Activated CD8-positive, alpha-beta T cell treated with anti-CD3 and anti-CD28 coated beads, Interleukin-2, amount 10 ng/mL, durations not matched to agents 7 days and 5 days (primary cell): ENCODE measurements at places on chromosomes 1 and 21. TPM values are rescaled to one million over a fixed set of nuclear protein-coding genes. Genes with fewer than 3 reads are reported as not detected.

Gene EPHB2
- not detected for total RNA-seq

Gene TIAM1
- 46.9 TPM for total RNA-seq

Gene S100A2
- 0.63 TPM for total RNA-seq

Gene OR10Z1
- total RNA-seq, result not detected

Gene HTR1D
- not detected for total RNA-seq

Gene OR14K1
- not detected for total RNA-seq

Gene RNU1-2
- total RNA-seq, result 1,730 TPM

DNA sequence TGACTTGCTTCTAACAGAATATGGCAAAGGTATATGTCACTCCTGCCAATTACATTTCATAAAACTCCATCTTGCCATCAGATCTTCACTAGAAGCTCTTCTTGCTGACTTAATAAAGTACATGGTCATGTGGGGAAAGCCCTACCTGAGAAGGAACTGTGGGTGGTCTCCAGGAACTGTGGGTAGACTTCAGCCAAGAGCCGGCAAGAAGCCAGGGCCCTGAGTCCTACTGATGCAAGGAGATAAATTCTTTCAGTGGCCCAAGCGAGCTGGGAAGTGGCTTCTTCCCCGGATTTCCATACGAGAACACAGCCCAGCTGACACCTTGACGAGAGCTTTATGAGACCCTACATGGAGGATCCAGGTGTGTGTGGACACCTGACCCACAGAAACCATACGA is 228.7 kb downstream of the SMYD3 start:
- no peaks in the 10 kb centered on the region for H3K4me1 ChIP-seq
- no peak overlapping the region for H3K4me3 ChIP-seq
- no peaks in the 10 kb centered on the region for H3K36me3 ChIP-seq
- no peak for DNase-seq

DNA sequence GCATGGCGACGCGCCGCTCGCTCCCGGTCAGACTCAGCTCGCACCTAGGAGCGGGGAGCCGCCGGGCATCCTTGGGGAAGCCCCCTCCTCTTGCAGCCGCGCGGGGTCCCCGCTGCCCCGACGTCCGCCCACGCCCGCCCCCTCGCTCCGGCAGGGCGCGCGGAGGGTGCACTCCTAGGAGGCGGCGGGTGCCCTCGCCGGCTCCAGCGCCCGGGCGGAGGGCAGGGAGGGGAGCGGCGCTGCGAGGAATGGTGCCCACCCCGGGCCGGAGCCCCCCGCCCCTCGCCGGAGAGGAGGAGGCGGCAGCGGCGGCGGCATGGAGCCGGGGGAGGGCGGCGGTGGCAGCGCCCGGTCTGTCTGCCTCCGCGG is 488 bp downstream of the FAM78B start:
- peaks cover 15% of the 10 kb centered on the region for H3K4me1 ChIP-seq
- no peaks in the 10 kb centered on the region for H3K36me3 ChIP-seq
- no peak for DNase-seq
- no peak overlapping the region for H3K27ac ChIP-seq
- H3K27me3 ChIP-seq, result peaks cover 58% of the 10 kb centered on the region
- no peak overlapping the region for H3K4me3 ChIP-seq

DNA sequence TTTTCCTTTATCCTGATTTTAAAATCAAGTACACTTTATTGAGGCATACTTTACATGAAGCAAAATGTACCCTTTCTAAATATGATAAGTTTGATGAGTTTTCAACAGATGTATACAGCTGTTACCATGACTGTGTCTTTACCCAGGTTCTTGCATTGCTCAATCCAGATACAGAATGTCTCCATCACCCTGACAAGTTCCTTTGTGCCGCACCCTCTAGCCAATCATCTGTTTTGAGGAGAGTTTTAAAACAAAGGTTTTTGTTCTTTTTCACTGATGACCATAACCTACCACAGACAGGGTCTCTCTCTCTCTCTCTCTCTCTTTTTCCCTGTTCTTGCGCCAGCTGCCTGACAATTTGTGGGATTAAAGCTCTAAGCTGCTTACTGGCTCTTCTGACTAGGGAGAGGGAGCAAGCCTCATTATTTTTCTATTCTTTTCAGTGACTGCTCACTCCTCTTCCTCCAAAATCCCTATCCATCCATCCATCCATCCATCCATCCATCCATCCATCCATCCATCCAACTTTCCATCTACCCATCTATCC is 1.2 kb upstream of the KCNE1 start:
- H3K27ac ChIP-seq, result no peak overlapping the region
- H3K4me1 ChIP-seq, result peaks cover 14% of the 10 kb centered on the region
- no peaks in the 10 kb centered on the region for H3K36me3 ChIP-seq
- H3K27me3 ChIP-seq, result no peaks in the 10 kb centered on the region
- no peak overlapping the region for H3K4me3 ChIP-seq

GRCh38 chr21:33108228-33108627 is 38.3 kb downstream of the OLIG1 start:
- no peak for DNase-seq
- H3K36me3 ChIP-seq, result no peaks in the 10 kb centered on the region
- H3K4me1 ChIP-seq, result no peaks in the 10 kb centered on the region
- H3K27ac ChIP-seq, result no peak overlapping the region
- H3K27me3 ChIP-seq, result peaks cover 42% of the 10 kb centered on the region
- no peak overlapping the region for H3K4me3 ChIP-seq

DNA sequence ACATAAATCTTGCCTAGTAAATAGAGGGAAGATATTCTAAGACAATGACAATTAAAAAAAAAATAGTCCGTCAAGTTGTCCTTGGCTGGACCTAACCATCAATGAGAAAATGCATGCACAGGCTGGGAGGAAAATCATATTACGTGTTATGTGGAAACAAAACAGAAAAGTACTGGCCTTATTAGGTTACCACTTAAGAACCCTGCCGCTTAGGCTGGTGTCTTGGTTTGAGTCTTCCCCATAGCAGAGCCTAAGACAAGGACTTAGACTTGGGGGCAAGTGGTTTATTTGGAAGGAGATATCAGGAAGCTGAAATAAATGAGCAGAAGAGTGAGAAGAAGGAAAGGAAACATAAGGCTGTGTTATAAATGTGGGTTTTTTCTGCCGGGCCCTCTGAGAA is 186.4 kb downstream of the MRPL39 start:
- DNase-seq, result no peak
- H3K36me3 ChIP-seq, result no peaks in the 10 kb centered on the region
- no peaks in the 10 kb centered on the region for H3K27me3 ChIP-seq
- no peak overlapping the region for H3K27ac ChIP-seq

DNA sequence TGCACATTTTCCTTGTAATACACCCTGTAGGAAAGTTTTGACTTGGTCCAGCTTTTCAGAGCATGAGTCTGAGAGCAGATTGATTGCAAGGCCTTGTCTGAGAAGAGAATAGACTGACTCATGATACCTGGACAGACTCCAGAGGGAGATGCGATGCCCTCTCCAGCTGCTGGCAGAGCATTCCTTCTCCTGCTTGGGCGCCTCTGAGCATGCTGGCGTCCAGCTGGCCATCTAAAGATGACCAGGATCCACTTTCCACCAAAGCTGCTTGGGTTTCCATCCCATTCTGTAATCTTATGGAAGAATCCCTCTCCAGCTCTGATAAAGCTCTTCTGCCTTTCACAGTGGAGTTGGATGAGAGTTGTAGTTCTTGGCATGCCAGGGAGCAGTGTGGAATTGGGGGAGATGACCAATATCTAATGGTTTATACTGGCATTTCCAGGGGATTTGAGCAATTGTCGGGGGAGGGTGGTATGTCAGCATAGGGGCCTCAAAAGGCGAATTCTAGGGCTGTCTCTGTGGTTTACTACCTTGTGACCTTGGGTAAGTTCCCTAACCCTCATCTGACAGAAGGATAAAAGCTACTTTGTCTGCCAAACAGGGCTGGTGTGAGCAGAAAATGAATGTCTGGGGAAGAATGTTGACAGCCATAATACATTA is 19.5 kb downstream of the SZRD1 start:
- H3K27ac ChIP-seq, result peak overlapping the region; percentile 60
- DNase-seq, result no peak
- peaks cover 67% of the 10 kb centered on the region for H3K4me1 ChIP-seq
- H3K4me3 ChIP-seq, result peak overlapping the region; percentile 26
- no peaks in the 10 kb centered on the region for H3K27me3 ChIP-seq
- peaks cover 31% of the 10 kb centered on the region for H3K36me3 ChIP-seq

GRCh38 chr1:180773210-180773865 is 139.4 kb upstream of the KIAA1614 start:
- H3K4me1 ChIP-seq, result peaks cover 10% of the 10 kb centered on the region
- H3K36me3 ChIP-seq, result no peaks in the 10 kb centered on the region
- no peak for DNase-seq

- H3K27ac ChIP-seq, result no peak overlapping the region
- H3K4me3 ChIP-seq, result no peak overlapping the region
- H3K36me3 ChIP-seq, result no peaks in the 10 kb centered on the region
- H3K27me3 ChIP-seq, result no peaks in the 10 kb centered on the region
These were observed 116.8 kb upstream of the L1TD1 start for GRCh38 chr1:62077821-62078220.

- no peak for DNase-seq
- no peaks in the 10 kb centered on the region for H3K36me3 ChIP-seq
- H3K27me3 ChIP-seq, result no peaks in the 10 kb centered on the region
- H3K4me1 ChIP-seq, result no peaks in the 10 kb centered on the region
- no peak overlapping the region for H3K27ac ChIP-seq
These were observed 21.9 kb upstream of the C21orf91 start for GRCh38 chr21:17841103-17841502.

DNA sequence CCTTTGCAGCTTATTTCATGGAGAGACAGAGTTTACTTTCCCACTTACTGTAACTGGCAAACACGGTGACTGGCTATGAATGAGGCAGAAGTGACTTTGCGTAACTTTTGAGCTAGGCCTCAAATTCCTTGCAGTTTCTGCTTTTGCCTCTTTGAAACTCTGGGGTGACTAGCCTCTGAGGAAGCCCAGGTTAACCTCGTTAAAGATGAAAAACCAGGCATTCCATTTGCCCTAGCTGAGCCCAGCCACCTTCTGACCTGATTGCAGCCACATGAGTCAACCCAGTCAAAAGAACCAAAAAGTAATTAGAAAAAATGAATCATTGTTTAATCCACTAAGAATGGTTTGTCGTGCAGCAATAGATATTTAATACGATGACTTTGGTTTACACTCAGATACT is 20.4 kb downstream of the PRMT6 start:
- no peaks in the 10 kb centered on the region for H3K36me3 ChIP-seq
- H3K27me3 ChIP-seq, result peaks cover 11% of the 10 kb centered on the region
- H3K27ac ChIP-seq, result no peak overlapping the region
- H3K4me3 ChIP-seq, result no peak overlapping the region
- DNase-seq, result no peak

DNA sequence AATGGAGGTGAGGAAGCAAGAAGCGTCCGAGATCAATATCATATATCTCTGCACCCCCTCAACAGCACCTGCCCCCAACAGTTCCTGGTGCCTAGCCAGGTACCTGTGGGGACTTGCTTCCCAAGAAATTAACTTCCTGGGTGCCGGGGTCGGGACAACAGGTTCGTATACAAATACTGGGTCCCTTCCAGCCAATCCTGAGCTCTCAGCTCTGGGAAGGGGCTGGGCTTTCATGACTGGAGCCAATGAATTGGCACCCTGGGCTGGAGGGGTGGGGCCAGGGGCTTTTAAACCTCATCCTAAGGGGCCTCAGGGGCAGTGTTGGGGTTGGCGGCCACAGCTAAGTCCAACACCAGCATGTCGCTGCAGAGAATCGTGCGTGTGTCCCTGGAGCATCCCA is at the start of gene PADI3:
PADI3 (plus strand) TSS at position 318 of the 400 bp plus-strand sequence; CDS start at position 358, 40 bp downstream.
- no peaks in the 10 kb centered on the region for H3K4me1 ChIP-seq
- H3K27ac ChIP-seq, result no peak within 1 kb of the TSS
- H3K27me3 ChIP-seq, result peaks cover 2% of the 10 kb centered on the region
- no peaks in the 10 kb centered on the region for H3K36me3 ChIP-seq
- no peak for DNase-seq

DNA sequence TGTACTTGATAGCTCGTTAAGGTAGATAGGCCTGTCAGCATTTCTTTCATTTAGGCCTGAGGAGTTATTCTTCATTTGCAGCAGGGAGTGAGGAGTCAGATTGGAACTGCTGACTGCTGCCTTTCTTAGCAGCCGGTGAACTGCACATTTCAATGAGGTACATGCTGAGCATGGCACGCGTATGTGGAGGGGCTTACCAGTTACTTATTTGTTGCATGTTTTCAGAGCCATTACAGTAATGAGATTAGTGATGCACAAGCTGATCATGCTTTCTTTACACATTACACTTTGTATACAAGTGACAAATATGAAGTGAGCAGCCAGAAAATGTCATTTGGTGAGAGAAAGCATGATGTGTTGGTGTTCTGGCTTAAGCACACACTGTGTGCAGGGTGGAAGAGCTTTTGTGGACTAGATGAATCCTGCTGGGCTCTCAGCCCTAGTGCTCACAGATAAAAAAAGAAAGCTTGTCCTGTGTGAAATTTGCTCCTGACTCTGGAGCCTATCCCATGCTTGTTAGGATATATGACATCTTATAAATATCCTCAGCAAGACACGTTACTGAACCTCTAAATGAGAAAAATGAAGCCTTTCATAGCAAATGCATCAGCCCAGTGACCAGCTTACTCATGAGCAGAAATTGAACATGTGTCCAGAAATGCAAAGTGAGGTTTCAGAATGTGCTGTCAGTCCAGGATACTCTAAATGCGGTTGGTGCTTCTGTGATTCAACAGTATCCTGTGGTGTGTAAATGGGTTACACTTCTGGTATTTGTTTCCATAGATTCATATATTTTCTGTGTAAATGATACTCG is 574.7 kb upstream of the ADGRL2 start:
- no peak overlapping the region for H3K4me3 ChIP-seq
- H3K4me1 ChIP-seq, result no peaks in the 10 kb centered on the region
- no peaks in the 10 kb centered on the region for H3K36me3 ChIP-seq
- H3K27me3 ChIP-seq, result no peaks in the 10 kb centered on the region
- no peak for DNase-seq
- no peak overlapping the region for H3K27ac ChIP-seq

DNA sequence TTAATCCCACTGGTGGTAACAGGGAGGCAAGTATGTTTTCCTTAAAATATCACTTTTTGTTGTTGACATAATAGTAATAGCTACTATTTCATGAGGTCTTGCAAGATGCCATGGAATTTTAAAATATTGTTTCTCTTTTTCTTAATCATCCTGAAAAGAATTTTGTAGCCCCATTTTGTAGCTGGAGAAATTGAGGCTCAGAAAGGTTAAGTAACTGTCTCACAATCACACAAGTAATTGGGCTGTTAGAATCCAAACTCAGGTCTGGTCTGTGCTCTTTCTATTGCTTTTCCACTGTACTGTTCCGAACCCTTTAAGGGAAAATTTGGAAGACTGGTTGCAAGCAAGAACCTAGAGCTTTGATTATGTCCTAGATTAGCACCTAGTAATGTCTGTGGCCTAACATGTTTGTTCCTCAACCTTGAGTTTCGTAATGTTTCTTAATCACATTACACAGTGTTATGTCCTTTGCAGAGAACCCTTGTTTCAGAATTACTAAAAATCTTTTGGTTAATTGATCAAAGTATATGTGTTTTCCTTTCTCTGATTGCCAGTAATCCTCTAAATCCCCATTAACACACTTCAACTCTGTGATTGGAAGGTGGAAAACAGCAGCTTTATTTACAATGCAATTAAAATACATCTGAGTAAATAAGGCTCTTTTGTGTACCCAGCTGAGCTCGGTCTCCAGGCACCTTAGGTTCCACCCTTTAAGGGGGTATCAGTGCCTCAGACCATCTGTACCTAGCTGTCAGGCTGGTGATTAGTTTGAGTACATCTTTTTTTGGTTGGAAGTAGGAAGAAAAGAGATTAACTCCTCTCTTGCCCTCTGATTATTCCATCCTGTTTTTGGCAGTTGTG is 10.4 kb downstream of the LRRC42 start:
- H3K4me3 ChIP-seq, result no peak overlapping the region
- no peak for DNase-seq
- H3K27ac ChIP-seq, result peak overlapping the region; percentile 66
- no peaks in the 10 kb centered on the region for H3K27me3 ChIP-seq

- peak overlapping the region; percentile 99 for H3K27ac ChIP-seq
- peaks cover 90% of the 10 kb centered on the region for H3K4me1 ChIP-seq
- peak; percentile 90 for DNase-seq
- H3K36me3 ChIP-seq, result peaks cover 78% of the 10 kb centered on the region
- H3K4me3 ChIP-seq, result peak overlapping the region; percentile 56
- no peaks in the 10 kb centered on the region for H3K27me3 ChIP-seq
These were observed 15.3 kb downstream of the CD2 start for GRCh38 chr1:116769561-116769977.
